ENCODE measurements at places on chromosomes 4 and X. TPM values are rescaled to one million over a fixed set of nuclear protein-coding genes. Genes with fewer than 3 reads are reported as not detected.

P2RY10 gene
- 0.19 TPM for total RNA-seq

ZNF711 gene
- 0.84 TPM for total RNA-seq

DNA sequence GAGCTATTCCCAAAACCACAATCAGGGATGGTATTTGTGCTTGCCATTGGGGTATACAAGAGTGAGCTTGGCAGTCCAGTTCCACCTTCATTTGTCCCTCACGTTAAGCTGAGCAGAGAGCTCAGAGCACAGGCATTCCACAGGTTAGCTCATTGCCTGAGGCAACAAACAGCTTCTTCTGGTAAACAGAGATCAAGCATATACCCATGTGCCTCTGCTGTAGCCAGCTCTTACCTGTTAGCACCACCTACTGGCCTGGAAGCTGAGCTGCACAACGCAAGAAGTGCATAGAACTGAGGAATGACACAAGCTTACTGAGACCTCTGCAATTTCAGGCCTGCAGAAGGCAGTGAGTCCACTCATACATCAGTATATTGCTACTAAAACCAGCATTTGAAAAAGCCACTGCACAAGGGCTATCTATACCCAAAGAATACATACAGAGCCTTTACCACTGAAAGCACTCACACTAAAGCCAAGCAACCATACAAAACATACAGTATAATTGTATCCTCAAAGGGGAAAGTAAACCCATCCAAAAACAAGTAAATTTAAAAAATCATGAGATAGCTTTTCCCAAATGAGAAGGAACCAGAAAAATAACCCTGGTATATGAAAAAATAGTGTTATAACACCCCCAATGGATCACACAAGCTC lies 258.3 kb upstream of the GABRA2 start:
- no peak for DNase-seq

DNA sequence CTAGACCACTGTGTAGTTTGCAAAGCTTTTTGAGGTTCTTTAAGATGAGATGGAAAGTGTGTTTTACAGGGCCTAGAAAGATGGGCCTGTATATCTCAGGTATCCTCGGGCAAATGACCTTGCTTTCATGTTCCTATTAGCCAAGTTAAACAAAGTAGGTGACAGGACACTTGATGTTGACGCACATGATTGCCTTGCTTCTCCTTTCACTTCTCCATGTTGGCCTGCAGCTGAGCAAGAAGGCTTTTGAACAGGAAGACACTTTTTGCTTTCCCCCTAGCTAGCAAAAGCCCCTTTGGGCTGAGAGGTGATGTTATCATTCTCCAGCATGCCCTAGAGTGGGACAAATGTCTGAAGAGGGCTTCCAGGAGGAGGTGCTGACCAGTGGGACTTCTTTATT lies 202.1 kb downstream of the GPC3 start:
- DNase-seq, result no peak

DNA sequence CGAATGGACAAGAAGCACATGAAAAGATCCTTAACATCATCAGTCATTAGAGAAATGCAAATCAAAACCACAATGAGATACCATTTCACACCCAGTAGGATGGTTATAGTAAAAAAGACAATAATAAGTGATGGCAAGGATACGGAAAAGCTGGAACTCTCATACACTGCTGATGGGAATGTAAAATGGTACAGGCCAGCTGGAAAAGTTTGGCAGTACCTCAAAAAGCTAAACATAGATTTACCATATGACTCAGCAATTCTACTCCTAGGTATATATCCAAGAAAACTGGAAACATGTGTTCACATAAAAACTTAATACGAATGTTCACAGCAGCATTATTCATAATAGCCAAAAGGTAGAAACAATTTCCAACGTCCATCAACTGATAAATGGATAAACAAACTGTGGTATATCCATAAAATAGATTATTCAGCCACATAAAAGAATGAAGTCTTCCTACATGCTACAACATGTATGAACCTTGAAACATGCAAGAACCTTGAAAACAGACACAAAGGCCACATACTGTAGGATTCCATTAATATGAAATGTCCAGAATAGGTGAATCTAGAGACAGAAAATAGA lies 11.9 kb downstream of the RPS6KA3 start:
- DNase-seq, result no peak

DNA sequence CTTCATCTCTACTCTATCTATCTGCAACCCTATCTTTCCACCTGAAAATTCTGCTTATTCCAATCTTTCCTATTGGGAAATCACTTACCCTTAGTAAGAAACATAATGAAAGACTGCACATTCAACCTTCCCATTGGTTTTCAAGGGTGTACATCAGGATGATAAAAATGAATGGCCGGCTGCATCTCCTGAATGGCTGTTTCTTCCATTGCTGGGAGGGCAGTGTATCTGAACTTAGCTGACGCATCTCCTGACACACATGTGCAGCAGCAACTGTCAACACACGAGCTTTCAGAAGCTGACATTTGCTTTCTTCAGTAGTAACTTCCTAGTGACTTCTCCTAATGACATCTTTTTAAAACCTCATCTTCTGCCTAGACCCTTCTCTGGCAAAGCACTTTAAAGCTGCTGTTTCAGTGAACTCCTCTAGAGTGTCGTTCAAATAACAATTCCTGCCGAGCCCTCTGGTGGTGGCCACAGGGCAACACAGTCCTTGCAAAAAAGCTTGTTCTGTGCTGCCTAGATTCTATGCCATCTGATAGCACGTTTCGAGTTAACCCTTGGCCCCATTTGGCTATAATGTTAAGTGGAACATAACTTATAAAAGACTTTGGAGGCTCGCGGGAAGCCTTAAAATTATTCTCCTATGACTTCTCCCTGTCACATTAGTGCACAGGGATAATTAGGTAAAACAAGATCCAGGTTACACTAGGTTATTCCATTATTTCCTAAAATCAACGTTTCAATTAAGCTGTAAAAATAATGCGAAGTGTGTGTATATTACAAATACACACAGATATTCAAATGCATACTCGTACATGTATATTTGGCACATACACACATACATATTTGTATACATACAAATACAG lies 2340.7 kb downstream of the PCDH7 start:
- no peak for DNase-seq

All from mesenteric fat pad (tissue), 1 donor.